ENCODE measurements at places on chromosomes 11 and 22.
A peak's percentile ranks its signal among the peaks of the same experiment; 100 is the strongest.

GRCh38 chr11:113725913-113726312 lies 19.8 kb upstream of the TMPRSS5 start:
- DNase-seq: no peak

DNA sequence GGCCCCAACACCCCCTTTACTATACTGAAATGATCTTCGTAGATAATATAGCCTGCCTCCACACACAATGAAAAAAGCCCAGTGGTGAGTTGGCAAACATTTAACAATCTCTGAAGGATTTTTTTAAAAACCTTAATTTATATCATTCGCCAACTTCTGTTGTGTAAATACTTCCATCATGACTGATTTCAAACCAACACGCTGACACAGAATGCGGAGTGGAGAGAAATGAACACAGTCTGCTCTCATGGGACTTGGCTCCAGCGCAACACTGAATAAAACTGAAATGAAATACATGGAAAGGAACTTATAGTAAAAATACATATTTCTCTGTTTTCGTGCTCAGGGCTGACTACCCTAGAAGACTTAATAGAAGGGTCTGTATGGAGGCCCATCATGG lies 61.3 kb upstream of the WNT11 start:
- DNase-seq: no peak

- no peak for DNase-seq
Observed at GRCh38 chr11:353179-353873, 16.0 kb upstream of the B4GALNT4 start.

DNA sequence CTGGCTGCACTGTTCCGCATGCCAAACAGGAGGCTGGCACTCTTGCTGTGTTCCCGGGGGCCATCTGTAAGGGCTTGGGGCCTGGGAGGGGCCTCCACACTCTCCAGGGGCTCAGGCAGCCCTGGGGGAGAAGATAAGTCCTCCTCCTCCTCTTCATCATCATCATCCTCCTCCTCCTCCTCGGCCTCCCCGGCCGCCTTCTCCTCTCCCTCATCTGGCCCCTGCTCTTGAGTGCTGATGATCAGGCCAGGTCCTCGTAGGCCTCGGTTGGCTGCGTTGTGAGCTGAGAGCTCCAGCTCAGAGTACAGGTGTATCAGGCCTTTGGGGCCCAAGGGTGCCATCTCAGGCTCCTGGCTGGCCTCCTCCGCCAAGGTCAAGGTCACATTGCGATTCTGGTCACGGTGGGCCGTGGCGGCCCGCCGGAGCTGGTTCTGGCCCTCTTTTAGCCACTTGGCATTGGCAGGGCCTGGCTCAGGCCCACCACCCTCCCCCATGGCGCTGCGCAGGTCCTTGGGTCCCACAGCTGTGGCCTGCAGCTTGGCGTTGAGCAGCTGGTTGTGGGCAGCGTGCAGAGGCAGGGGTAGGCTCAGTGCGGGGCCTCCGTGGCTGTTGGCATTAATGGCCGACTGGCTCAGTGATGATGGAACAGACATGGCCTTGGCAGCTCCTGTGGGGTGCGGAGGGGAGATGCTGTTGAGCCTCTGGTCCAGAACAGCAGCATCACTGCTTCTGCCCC lies 8.0 kb downstream of the APBB1 start:
- DNase-seq: no peak

DNA sequence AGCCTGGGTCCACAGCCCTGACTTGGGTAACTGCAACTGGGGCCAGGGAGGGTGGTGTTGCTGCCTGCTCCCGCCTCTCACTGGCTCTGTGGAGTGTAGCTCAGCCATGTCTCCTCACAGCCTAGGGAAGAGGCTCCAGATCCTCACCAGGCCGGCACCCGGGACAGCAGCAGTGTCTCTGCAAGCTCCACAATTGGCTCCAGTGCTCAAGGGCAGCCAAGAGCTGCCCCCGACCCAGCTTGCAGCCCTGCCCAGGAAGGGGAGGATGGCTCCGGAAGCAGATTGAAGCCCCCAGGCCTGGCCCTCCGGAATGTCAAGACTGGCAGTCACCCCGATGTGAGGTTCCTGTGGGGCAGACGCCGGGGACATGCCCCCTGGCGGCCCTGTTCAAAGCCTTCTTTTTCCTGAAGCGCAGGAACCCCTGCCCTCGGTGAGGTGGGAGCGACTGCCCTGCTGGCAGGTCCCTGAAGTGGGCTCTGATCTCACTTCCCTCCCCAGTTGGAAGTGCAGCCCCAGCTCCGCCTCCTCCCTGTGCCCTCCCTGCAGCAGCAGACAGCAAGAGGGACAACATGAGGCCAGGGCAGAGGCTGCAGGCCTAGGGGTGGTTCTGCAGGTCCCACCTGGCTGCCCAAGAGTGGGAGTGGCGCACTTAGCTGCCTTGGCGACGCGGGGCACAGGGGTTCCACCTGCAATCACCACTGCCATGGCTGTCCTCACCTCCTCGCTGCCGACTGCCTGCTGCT lies 816.2 kb upstream of the LUZP2 start:
- no peak for DNase-seq

DNA sequence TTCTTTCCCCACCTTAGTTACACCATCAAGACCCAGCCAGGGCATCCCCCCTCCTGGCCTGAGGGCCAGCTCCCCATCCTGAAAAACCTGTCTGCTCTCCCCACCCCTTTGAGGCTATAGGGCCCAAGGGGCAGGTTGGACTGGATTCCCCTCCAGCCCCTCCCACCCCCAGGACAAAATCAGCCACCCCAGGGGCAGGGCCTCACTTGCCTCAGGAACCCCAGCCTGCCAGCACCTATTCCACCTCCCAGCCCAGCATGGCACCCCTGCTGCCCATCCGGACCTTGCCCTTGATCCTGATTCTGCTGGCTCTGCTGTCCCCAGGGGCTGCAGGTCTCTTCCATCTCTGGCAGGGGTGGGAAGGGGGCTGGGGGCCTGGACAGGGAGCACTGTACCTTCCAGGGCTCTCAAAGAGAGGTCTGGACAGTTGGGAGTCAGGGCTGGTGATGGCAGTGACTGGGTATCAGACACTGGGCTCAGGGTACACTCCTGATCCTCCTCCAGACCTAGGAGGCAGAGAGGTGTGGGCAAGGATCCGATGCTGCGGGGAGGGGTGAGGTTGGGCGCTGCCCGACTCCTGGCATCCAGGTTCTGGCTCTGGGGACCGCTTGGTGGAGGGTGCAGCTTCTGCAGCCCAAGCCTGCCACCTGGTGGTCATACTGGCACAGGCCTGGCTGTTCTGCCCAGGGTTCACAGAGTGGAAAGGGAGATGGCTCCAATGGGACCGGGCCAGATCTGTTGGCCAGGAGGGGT lies at the start of gene UPK2:
Gene UPK2 (plus strand): TSS at position 205 of the 753 bp plus-strand sequence. CDS start 53 bp downstream, at position 258.
- peak; percentile 14 for DNase-seq

GRCh38 chr22:35629406-35630216 lies 12.5 kb upstream of the MB start:
- DNase-seq: no peak

GRCh38 chr11:118612378-118612777 lies 5.0 kb downstream of the PHLDB1 start:
- DNase-seq: no peak

GRCh38 chr22:37525746-37526350 lies 6.6 kb upstream of the CARD10 start:
- DNase-seq: no peak

DNA sequence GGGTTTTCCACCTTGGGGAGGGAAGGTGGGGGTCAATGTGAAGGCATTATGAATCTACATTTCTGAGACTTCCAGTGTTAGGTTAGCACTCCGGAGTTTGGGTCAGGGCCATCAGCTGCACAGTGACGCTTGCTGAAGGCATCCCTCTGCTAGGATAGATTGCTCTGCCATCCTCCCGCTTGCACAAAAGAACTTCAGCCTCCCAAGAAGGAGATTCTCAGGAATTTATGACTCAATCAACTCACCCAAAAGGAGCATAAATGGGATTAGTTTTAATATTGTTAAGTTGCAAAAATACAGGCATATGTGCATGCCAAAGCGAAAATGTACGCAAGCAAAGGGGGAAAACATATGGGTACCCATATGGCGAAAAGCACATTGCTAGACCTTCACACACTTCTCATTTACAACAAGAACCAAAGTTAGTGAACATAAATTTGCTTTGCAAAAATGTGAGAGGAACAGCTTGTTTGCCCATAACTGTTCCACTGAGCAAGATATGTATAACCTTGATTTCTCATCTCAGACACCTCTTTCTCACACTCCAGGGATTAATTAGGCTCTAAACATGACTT lies 1013.0 kb downstream of the OPCML start:
- no peak for DNase-seq

- DNase-seq: no peak
Observed at GRCh38 chr22:39962071-39962470, 1.9 kb downstream of the TMA7B start.

GRCh38 chr11:86790195-86790725 lies 10.1 kb upstream of the PRSS23 start:
- no peak for DNase-seq

GRCh38 chr11:98531576-98531975 lies 489.2 kb upstream of the CNTN5 start:
- DNase-seq: no peak

DNA sequence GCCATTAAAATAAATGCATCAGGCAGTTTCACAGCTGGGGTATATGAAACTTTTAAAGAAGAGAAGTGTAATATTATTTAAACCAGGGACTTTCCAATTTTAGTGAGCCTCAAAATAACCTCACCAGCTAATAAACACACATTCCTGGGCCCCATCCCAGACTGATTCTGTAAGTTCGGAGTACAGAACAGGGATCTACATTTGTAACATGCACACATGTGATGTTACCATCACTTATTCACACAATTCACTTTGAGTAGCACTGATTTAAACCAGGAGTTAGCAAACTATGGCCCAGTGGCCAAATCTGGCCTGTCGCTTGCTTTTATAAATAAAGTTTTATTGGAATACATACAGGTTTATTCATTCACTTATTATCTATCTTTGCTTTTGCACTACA lies 62.0 kb downstream of the STK33 start:
- DNase-seq: no peak

- DNase-seq: no peak
Observed at GRCh38 chr11:10925149-10925926, 67.5 kb upstream of the ZBED5 start.

- DNase-seq: no peak
Observed at GRCh38 chr11:69708736-69709401, 5.0 kb upstream of the FGF19 start.

- DNase-seq: no peak
Observed at GRCh38 chr11:92812841-92813240, 156.6 kb upstream of the MTNR1B start.

- no peak for DNase-seq
Observed at GRCh38 chr11:126115816-126116331, 53.2 kb upstream of the CDON start.

DNA sequence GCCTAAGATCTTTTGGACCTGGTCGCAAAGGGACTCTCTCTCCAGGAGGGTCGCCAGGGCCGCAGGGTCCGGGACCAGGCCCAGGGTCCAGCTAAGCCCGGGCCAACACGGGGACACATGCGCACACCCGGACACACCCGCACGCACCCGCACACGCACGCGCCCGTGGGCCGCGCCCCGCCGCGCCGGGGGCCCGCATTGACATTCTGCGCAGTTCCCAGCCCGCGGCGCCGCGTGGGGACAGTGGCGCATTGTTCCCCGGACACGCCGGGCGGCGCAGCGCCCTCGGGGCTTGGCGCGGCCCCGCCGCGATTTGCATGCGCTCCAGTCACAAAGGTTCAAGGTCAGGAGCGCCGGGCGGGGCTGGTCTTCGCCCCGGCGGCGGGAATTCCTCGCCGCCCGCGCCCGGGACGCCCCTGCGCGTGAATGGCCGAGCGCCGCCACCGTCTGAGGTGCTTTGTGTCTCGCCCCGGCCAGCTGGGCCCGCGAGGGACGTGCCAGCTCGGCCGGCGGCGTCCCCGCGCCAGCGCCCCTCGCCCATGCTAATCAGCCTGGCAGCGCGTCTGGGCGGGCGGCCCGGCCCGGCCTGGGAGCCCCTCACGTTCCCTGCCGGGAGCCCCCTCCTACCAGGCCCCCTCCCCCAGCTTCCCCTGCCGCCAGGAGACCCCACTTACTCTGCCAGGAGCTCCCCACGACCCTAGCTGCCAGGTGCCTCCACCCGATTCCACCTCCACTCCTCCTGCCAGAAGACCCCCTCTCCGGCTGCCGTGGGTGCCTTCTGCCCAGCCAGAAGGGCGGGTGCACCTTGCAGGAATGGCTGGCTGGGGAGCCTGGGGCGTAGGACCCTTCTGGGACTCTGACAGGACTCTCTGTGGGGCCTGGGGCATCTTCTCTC lies 50.5 kb upstream of the WNT7B start:
- no peak for DNase-seq

DNA sequence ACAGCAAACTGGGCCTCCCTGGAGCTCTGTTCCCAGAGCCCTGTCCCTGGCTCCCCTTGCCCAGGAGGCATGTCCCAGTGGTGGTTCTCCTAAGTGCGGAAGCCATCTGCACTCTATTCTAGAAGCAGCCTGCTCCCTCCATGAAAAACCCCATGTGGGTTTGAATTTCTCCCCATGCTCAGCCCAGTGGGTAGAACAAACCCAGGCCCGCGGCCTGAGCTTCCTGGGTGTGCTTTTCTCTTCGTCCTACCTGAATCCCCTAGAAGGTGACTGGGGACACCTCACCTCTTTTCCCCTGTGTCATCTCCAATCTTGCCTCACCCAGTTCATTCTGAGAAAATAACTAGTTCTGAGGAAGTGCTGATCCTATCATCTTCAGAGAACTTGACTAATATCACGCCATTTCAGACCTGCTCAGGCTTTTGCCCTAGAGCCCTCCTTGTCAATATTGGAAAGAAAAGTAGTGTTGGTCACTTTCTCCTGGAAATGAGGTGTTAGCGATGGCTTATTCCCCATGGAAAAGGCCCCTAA lies 15.9 kb downstream of the IL10RA start:
- no peak for DNase-seq

- DNase-seq: no peak
Observed at GRCh38 chr22:43441216-43441615, 29.4 kb downstream of the MPPED1 start.

GRCh38 chr11:27570542-27570941 lies 64.0 kb upstream of the LIN7C start:
- no peak for DNase-seq

GRCh38 chr11:116162886-116163230 lies 609.9 kb downstream of the BUD13 start:
- DNase-seq: no peak

GRCh38 chr22:24153353-24153752 lies 27.9 kb upstream of the SUSD2 start:
- no peak for DNase-seq

DNA sequence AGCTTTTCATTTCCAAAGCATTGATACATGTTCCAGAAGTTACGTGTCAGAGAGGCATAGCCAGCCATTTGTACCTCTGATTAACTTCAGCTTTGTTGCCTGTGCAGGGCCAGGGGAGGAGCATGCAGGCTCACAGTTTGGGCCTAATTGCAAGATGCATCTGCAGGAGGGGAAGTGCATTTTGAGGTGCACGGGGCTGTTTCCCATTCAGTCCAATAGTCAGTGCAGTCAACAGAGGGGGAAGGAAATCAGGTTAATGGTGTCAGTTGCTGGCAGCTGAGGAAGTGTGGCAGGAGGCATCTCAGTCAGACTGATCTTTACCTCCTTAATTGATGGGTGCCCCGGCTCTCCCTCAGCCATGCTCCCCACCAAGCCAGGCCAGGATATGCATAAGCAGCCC lies 39.3 kb downstream of the ABCC8 start:
- no peak for DNase-seq

Data from esophagus squamous epithelium (tissue), 5 donors.